A549 treated with Hydrocortisone at 1 μM for 4 hours (cell line): ENCODE measurements at places on chromosomes 16 and 17. TPM values are rescaled to one million over a fixed set of nuclear protein-coding genes. Genes with fewer than 3 reads are reported as not detected.

The CFAP52 gene
- total RNA-seq = not detected in 5 replicates

The ALDH3A1 gene
- 766 to 1,130 TPM (median 782 TPM) in 5 replicates for total RNA-seq

The CRYM gene
- 1.4 to 2.3 TPM (median 2.0 TPM) in 5 replicates for total RNA-seq

The CCL7 gene
- total RNA-seq = 0.14 to 0.24 TPM (median 0.21 TPM) in 3 of 5 replicates, not detected in the others

The GFAP gene
- 0.55 to 1.2 TPM (median 0.68 TPM) in 5 replicates for total RNA-seq

The ABI3 gene
- total RNA-seq = 0.12 TPM in 1 of 5 replicates, not detected in the others

The SHISA9 gene
- 0.01 to 0.13 TPM (median 0.07 TPM) in 5 replicates for total RNA-seq

The PALB2 gene
- 9.0 to 12.1 TPM (median 10.7 TPM) in 5 replicates for total RNA-seq

The RETREG3 gene
- total RNA-seq = 23.7 to 35.2 TPM (median 27.9 TPM) in 5 replicates

The CES4A gene
- total RNA-seq = 3.4 to 4.1 TPM (median 3.7 TPM) in 5 replicates

The C16orf89 gene
- total RNA-seq = not detected in 5 replicates

The LLGL2 gene
- total RNA-seq = 20.2 to 35.0 TPM (median 30.2 TPM) in 5 replicates

The ANKRD40CL gene
- not detected in 5 replicates for total RNA-seq

The CARD14 gene
- total RNA-seq = 0.25 to 0.62 TPM (median 0.28 TPM) in 5 replicates

The TBC1D3L gene
- total RNA-seq = 9.0 to 12.6 TPM (median 11.7 TPM) in 5 replicates

The SLC38A8 gene
- total RNA-seq = 0.46 TPM in 1 of 5 replicates, not detected in the others

The PDILT gene
- not detected in 5 replicates for total RNA-seq

The CIBAR2 gene
- 0.08 to 0.14 TPM in 2 of 5 replicates, not detected in the others for total RNA-seq

The MMP28 gene
- total RNA-seq = 5.2 to 8.2 TPM (median 6.7 TPM) in 5 replicates

The DPEP1 gene
- total RNA-seq = 0.64 to 1.4 TPM (median 1.1 TPM) in 5 replicates

The TLCD3A gene
- total RNA-seq = 54.9 to 60.6 TPM (median 58.7 TPM) in 5 replicates

The CDYL2 gene
- total RNA-seq = 0.32 to 0.66 TPM (median 0.61 TPM) in 5 replicates
